Vagina (tissue), 2 donors: ENCODE measurements at places on chromosomes 12 and 14.

- no peak for DNase-seq
These were observed 245.9 kb downstream of the ADAMTS20 start for GRCh38 chr12:43306066-43306465.

DNA sequence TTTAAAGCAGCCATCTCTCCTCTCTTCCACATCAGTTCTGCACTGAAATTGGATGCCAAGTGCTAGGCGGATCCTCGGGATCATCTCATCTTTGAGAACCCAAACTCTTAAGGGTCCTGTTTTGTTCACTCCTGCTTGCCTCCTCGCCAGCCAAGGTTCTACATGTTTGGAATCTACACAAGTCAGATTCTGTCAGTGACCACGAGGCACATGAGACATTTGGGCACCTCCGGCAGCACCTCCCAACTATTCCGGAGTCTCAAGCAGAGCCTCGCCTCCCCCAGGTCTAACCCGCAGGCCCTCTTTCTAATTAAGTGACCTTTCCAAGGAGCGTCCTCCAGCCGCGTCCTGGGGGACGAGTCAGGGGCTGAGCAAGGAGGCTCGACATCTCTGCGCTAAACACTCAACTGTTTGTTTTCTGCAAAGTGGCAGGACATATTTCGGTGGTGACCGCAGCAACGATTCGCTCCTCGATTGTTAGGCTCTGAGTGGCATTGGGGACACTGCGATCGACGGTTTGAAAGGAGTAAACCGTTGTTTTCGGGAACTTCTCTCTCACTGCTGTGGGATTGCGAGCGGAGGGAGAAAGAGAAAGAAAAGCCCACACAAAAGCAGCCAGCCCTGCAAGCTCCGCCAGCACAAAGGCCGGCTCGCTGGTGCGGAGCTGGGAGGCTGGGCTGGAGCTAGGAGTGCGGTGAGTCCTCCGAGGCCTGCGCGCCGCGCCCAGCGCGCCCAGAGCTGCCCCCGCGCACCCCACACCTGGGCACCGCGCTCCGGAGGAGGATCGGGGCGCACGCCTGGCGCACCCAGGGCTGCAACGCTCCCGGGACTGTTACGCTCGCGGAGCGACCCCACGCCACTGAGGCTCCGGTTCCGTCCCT, 640 bp downstream of the ARMH4 start:
- no peak for DNase-seq

DNA sequence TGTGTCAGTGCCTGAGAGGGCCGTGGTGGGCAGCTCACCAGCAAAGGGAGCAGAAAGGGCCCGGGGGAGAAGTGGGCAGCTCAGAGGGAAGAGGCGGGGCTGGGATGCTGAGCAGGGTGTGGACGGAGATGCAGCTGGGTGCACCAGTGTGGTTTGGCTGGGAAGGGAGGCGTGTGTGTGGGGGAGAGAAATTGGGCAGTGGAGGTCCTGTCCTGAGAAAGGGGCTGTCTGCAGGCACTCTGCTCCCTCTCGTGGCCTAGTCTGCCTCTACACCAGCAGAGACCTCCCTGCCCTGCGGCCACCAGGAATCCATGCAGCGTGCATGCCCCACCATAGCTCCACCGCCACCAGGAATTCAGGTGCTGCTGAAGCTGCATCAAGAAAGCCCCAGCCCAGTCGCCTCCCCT, 6.4 kb downstream of the TMEM121 start:
- no peak for DNase-seq

DNA sequence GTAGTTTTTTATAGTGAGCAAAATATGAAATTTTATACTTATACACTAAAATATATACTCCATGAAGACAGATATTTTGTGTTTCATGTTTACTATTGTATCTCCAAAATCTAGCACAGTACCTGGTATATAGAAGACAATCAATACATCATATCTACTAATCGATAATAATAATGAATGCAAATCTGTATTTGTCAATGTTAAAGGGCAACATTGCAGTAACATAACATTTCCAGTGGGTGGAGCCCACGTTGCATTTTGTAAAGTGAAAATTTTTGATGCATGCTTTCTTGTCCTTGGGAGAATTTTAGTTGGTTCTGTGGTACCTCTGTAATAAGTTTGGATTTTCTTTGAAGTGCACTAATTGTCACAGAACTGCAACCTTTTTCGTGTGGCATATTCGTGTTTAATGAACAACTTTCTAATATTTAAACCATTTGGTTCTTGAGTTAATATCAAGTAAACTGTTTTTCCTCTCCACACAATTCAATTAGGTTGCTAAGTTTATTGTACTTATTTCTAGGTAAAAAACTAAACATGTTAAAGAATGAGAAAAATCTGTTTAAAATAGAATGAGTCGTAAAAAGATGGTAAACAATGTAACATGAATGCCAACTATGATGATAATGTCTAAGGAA, 47.4 kb downstream of the AVPR1A start:
- no peak for DNase-seq

DNA sequence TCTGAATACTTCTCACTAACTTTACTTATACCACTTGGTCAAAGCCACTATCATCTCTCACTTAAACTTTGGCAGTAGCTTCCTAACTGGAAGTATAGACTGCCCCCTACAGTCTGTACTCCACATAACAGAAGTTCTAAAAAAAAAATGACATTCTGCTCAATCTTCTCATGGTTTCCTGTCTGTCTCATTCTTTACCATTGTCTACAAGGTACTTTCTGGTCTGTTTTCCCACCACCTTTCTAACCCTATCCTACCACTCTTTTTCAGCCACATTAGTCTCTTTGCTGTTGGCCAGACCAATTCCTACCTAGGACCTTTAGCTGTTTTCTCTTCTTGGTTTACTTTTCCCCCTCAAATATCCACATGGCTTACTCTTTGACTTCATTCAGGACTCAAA, 14.7 kb downstream of the CPSF6 start:
- DNase-seq = no peak

DNA sequence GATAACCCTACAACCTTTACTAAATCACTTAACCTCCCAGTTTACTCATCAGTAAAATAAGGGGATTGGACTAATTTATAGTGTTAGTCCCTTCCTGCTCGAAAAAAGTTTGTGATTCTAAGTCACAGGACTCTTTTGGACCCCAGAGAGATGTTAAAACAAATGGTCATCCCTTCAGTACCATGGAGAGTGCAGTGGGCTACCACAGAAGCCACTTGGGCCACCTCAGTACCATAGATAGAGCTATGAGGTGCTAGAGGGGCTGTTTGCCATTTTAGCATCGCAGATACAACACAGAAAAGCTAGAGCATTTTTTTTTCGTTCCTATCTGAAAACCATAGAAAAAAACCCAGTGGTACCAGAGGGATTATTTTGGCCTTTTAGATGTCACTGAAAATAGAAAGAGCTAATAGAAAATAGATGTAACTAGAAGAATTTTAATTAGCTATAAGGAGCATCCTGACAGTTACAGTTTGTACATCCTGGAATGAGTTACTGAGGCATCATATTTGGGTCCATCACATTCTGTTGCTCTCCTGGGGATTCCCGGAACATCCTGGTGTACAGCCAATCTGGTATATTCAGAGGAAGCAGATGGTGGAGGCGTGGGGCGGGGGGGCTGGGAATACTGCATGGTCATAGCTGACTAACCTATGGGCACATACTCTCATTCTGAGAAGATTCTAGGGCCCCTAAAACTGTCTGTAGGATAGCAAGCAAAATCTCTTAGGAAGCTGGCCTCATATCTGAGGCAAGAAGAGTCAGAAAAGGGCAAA, 2.8 kb downstream of the ZNF219 start:
- no peak for DNase-seq

- no peak for DNase-seq
These were observed 225.1 kb upstream of the CRY1 start for GRCh38 chr12:107318556-107318805.

DNA sequence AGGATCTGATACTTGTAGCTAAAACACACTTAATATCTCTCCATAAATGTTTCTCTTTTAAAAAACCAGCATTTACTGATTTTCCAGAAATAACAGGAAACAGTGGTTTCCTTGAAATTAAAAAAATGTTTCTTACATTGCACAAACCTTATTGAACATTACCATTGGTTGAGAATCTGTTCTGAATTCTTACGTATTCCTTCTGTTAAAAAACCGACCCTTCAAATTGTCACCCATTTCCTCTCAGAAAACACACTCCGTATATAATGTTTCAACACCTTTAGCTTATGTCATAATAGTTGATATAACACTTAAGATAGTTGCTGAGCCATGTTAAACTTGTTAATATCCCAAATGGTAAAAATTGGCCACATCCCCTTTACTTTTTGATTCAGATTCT, 51.2 kb downstream of the MSRB3 start:
- DNase-seq = no peak

- no peak for DNase-seq
These were observed 3.0 kb upstream of the MYBPC1 start for GRCh38 chr12:101591781-101592180.

GRCh38 chr12:110983811-110984210, 63.4 kb upstream of the MYL2 start:
- DNase-seq = no peak

GRCh38 chr14:105647784-105648608, 121.6 kb downstream of the TMEM121 start:
- DNase-seq = no peak

GRCh38 chr12:29398495-29398894, 17.5 kb upstream of the ERGIC2 start:
- DNase-seq = no peak

DNA sequence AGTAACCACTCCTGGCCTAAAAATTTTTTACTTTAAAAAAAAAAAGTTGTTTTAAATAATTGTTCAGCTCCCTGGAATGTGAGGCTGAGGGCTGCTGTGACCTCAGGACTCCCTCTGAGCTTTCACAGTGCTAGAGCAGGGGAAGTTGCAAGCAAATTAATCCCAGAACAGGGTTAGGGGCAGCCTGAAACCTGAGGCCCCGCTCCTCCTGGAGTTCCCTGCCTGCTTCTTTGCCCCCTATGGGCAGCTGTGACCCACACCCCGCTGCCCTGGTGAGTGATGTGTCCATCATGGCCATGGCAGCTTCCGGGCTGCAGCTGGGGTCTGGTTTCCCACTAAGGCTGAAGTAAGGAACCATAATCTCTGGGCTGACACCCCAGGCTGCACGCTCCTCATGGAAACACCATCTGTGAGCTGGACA, 9.5 kb downstream of the RITA1 start:
- DNase-seq = no peak

GRCh38 chr14:24316597-24316950, 5.3 kb downstream of the LTB4R start:
- DNase-seq = no peak

GRCh38 chr12:68185598-68185997, 26.1 kb upstream of the IFNG start:
- DNase-seq = no peak

DNA sequence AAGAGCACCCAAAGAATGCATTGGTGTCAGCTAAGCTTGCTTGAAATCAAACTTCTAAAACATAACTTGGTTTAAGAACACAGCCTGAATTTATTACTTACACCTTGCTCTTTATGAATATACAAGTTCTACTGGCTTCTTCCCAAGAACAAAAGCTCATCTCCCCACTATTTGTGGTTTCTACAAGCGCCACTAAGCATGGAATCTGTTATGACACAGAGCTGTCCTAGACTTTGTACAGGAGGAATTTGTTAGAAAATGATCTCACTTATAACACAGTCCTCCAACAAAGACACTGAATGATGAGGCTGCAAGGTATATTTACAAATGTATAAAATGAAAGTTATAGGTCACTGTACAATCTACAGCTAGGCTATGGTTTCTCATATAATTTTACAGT, 452.1 kb downstream of the BCAT1 start:
- no peak for DNase-seq

DNA sequence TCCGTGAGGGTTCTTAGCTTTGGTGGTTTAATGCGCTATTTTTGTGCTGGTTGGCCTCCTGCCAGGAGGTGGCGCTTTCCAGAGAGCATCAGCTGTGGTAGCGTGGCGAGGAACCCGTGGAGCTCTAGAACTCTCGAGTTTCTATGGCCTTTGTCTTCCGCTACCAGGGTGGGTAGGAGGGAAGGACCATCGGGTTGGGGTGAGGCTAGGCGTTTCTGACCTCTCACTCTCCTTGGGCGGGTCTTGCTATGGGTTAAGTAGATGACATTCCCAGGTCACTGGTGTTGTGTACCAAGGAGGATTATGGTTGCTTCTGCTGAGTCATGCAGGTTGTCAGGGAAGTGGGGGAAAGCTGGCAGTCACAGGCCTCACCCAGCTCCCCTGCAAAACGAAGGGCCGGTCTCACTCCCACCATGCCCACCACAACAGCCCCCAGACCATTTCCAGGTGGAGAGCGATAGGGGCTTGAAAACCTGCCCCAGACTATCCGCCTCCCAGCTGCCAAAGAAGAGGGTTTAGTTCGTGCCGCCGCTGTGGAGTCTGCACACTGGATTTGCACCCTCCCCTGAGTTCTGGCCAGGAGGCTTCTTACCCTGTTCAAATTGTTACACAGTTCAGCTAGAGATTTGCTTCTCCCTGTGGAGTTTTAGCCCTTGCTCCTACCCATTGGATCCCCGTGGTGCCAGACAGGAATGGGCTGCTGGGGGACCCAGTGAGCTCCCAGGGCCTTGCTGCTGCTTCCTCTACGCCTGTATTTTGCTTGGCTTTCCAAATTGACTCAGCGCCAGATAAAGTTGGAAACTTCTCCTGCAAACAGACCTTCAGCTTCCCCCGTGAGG, 21.9 kb downstream of the RNFT2 start:
- no peak for DNase-seq

DNA sequence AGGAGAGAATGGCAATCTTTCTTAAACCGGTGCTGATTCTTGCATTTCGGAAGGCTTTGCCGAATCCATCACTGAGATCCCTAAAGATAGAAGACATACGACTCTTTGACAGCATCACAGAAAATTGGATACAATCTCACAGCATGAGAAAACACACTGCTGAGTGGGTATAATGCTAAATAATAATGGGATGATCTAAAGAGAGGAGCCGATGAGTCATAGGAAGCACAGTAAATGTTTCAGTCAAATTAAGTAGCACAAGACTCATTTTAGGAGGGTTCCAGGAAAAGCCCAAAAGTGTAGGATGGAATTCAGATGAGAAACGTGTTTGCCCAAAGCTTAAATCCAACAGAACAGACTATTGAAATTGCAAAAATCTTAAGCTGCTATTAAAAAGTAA, 81.7 kb downstream of the CPNE8 start:
- DNase-seq = no peak

- no peak for DNase-seq
These were observed 28.0 kb downstream of the NOS1 start for GRCh38 chr12:117333331-117333881.

DNA sequence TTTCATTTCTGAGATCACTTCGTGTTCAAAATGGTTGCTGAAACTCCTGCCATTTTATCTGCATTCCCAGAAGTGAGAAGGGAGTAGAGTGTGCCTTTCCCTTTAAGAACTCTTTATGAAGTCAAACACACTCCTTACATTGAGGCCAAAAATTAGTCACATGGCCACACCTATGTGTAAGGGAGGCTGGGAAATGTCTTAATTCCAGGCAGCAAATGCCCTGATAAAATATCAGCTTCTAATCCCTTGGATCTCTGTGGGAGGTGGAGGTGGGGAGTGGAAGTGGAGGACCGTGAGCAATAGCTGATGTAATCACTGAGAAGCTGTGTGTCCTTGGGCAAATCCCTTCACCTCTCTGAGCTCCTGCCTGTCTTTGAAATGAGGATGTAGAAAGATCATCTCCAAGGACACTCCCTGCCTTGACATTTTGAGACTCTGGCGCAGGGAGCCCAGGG, 22.7 kb upstream of the ANKRD9 start:
- DNase-seq = no peak

GRCh38 chr14:61076556-61076955, 95.5 kb downstream of the SLC38A6 start:
- DNase-seq = no peak

- DNase-seq = peak; percentile 54
These were observed 47.7 kb downstream of the SERPINA3 start for GRCh38 chr14:94659901-94660300.

- no peak for DNase-seq
These were observed 24.4 kb upstream of the PTPRB start for GRCh38 chr12:70661466-70662161.

GRCh38 chr12:45232756-45233372, 17.0 kb downstream of the ANO6 start:
- no peak for DNase-seq
